Bronchial smooth muscle cell (primary cell): ENCODE measurements at places on chromosomes 6 and 20. TPM values are rescaled to one million over a fixed set of nuclear protein-coding genes. Genes with fewer than 3 reads are reported as not detected.

CAGE1 gene
- total RNA-seq = under 0.01 and 0.09 TPM in 2 replicates

KATNA1 gene
- total RNA-seq = 32.9 and 41.8 TPM in 2 replicates

CASS4 gene
- total RNA-seq = 3.0 and 5.0 TPM in 2 replicates

SLC52A3 gene
- total RNA-seq = not detected in 2 replicates

MAK gene
- total RNA-seq = not detected in 2 replicates

SOBP gene
- total RNA-seq = 3.9 and 6.3 TPM in 2 replicates

GFRA4 gene
- not detected in 2 replicates for total RNA-seq

KHDRBS2 gene
- total RNA-seq = not detected in 2 replicates

HRH3 gene
- total RNA-seq = not detected in 2 replicates

SLC22A2 gene
- not detected in 2 replicates for total RNA-seq

BMP7 gene
- not detected in 2 replicates for total RNA-seq

MAS1L gene
- total RNA-seq = not detected in 2 replicates

PDYN gene
- not detected in 2 replicates for total RNA-seq

KIF3B gene
- 28.2 and 39.2 TPM in 2 replicates for total RNA-seq

MAP3K4 gene
- total RNA-seq = 25.7 and 31.7 TPM in 2 replicates

ECI2 gene
- 88.8 and 94.7 TPM in 2 replicates for total RNA-seq

APCDD1L gene
- total RNA-seq = 2.7 and 4.1 TPM in 2 replicates

MTFR2 gene
- 0.16 and 1.0 TPM in 2 replicates for total RNA-seq

RAB44 gene
- under 0.01 TPM in 1 of 2 replicates, not detected in the other for total RNA-seq

RAET1G gene
- 6.1 and 10.5 TPM in 2 replicates for total RNA-seq

PNPLA1 gene
- total RNA-seq = not detected in 2 replicates

MYCT1 gene
- total RNA-seq = not detected in 2 replicates

SLC22A7 gene
- total RNA-seq = not detected in 2 replicates

SLC25A27 gene
- total RNA-seq = 5.7 and 9.6 TPM in 2 replicates

IPCEF1 gene
- total RNA-seq = 0.09 and 0.47 TPM in 2 replicates

GDAP1L1 gene
- total RNA-seq = 0.17 TPM in 1 of 2 replicates, not detected in the other

CALHM5 gene
- total RNA-seq = 8.4 and 9.0 TPM in 2 replicates

RIPOR2 gene
- total RNA-seq = 0.16 and 0.34 TPM in 2 replicates

DNAH8 gene
- total RNA-seq = under 0.01 TPM in 1 of 2 replicates, not detected in the other

SLC22A1 gene
- 0.60 and 1.1 TPM in 2 replicates for total RNA-seq

GJA1 gene
- total RNA-seq = 91.7 and 120 TPM in 2 replicates

NRSN1 gene
- under 0.01 TPM in 1 of 2 replicates, not detected in the other for total RNA-seq
